ENCODE measurements at places on chromosomes 3 and 15.

- DNase-seq, result no peak
Observed at GRCh38 chr3:188746291-188746783, 425.4 kb upstream of the TPRG1 start.

DNA sequence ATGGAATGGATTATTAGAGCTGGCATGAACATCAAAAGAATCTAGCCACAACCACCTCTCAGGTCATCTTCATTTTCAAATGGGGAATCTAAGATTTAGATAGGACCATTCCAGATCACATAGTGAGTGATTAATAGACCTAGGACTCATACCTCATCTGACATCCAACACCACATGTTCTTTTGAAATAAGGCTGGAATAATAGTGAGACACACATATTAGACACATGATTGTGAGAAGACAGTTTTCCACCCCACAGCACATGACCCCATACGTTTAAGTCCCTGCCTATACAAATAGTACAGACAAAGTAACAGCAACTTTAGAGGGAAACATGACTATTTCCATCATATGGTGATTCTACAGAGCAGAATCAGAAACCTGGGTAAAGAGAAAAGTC lies 344.7 kb upstream of the TPRG1 start:
- DNase-seq, result no peak

DNA sequence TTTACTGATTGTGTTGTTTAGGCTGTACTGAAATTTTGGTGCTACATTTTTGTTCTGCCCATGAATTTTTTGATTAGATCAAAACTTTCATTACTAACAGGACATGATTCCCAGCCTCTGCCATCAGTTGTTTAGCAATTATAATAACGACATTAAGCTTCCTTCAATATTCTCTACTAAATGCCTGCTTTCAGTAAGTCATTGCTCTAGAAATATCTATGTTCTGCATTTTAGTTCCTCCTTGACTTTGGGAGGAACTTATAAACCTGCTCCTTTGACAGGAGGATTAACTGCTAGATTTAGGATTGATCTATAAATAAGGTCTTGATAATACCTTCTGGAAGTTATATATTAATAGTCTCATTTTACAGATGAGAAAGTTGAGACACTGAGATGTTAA lies 269.1 kb downstream of the RAP2B start:
- no peak for DNase-seq

GRCh38 chr3:52240059-52240885 lies 1.3 kb upstream of the TWF2 start:
- no peak for DNase-seq

DNA sequence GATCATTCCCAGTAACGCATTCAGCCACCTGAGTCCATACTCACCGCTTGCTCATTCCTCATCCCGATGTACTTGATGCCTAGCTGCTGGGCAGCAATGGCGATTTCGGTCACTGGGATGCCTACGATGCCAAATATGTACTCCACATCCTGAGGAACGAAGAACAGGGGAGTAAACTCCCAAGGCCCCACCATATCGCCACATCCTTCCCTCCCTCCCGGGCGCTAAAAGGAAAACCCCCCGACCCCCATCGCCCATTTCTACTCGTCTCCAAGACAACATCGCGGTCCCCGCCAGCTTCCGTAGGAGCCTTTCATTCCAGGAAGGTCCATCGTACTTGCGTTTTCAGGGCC lies 347 bp downstream of the HACL1 start:
- DNase-seq, result no peak

- no peak for DNase-seq
Observed at GRCh38 chr3:38260474-38260873, 5.1 kb upstream of the SLC22A13 start.

DNA sequence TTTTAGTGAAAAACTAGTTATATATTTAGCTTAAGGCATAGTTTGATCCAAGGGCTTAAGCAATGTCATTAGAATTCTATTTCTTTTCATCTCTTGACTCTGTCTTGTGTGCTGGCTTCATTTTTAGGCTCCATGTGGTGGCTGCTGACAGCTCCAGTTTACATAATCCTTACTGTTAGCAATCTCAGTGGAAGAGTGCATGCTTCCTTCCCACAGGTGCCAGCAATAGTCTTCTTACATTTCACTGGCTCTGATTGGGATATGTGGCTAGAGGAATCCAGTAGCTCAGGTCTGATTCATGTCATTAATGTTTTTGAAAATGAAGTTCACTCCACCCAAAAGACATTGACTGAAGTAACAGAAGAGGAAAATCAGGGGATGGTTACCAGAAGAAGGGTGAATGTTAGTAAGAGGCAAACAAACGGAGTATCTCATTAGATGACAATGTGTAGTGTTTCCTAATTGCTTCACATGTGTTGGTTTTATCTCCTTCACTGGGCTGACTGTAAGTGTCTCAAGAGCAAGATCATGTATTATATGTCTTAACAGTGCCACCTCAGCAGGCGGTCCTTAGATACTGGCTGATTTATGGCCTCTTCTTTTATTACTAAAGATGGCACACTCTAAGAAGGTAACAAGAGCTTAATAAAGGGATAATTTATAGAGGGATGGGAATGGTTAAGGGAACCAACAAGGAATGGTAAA lies 25.6 kb upstream of the TCF12 start:
- DNase-seq, result no peak

DNA sequence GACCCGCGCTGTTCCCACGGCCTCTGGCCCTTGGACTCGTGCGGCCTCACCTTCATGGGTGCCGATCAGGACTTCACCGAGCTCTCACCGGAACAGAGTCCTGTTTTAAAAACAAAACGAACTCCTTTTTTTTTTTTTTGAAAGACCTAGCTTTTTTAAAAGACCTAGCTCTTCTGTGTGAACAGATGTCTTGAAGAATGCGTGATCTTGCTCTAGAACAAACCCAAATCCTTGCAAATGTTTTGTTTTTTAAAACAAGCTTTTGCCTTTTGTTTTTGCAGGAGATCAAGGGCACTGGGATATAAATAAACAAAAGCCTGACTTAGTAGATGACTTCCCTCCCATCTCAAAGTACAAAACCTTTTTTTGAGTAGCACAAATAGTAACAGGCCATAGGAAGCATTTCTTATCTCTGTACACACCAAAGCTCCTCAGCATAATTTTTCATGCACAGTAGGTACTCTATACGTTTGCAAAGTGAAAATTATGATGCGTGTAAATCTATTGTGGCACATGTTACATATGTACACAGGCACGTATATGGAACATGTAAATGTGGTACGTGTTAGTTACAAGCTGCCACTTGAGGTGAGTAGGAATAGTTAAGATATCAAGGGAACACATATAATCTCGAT lies 1.1 kb upstream of the MSL2 start:
- no peak for DNase-seq

DNA sequence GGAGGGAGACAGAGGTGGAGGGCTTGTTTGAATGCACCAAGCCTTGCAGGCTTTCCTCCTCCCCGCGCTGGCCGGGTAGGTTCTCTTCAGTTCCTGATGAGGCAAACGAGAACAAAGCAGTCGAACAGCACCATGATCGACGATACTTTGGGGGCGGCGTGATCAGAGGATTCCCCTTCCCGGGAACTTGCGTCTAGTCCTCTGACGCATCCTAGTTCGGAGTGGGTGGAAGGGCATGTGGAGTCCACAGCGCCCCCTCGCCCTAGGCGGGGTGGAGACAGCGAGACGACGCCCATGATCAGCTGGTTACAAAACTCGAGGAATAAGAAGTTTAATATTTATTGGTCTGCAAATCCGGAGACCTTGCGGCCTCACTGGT lies 452 bp upstream of the SV2B start:
- DNase-seq, result no peak

DNA sequence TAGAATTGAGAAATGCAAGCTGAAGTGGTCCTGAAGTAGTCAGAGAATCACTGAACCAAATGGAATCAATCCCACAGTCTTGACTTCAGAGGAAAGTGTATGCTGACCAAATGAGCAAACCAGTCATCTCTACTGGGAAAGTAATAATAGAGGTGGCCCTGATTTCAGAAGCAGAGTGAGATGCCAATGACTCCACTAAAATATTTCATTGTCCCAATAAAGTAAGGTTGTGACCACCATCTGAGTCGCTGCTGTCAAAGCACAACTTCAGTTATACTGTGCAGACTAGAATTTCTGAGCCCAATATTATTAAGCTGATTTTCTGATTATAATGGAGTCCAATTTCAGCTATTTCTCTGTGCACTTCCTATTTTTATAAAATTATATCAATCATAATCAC lies 334.4 kb upstream of the THBS1 start:
- no peak for DNase-seq

GRCh38 chr3:3551981-3552380 lies 247.2 kb upstream of the LRRN1 start:
- no peak for DNase-seq

DNA sequence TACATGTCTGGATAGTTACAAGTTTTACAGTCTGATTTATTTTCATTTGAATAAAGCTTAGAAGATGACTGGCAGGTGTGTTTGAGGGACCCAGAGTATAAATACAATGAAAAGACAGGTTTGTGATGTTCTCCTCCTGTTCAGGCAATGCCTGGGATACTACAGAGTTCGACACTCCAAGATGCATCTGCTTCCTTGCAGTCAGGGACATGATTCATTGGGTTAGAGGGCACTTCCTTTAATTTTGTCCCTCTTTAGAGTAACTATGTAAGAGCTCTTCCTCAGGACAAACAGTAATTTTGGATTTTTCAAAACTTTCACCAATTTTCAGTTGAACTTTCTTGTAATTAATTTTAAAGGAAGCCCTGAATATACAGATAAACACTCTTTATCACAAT lies 102.0 kb downstream of the LMLN start:
- no peak for DNase-seq

DNA sequence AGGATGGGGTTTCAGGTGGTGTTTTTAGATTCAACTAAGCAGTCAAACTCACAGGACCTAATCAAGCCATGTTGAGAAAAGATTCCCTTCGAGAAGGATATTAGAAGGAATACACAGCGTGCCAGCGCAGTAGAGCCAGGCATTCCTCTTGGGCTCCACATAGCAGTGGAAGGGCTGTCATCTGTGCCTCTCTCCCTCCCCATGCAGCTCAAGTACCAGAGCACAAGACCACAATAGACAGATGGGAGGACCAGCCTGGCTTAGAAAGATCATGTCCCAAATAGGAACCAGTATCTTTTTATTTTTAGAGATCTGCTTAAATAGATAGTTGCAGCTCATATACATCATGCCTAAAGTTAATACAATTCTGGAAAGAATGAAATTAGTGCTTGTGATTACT lies 37.9 kb downstream of the LMLN start:
- no peak for DNase-seq

GRCh38 chr3:177641206-177641605 lies 443.9 kb upstream of the TBL1XR1 start:
- no peak for DNase-seq

GRCh38 chr3:160746976-160747375 lies 9.1 kb upstream of the PPM1L start:
- no peak for DNase-seq

DNA sequence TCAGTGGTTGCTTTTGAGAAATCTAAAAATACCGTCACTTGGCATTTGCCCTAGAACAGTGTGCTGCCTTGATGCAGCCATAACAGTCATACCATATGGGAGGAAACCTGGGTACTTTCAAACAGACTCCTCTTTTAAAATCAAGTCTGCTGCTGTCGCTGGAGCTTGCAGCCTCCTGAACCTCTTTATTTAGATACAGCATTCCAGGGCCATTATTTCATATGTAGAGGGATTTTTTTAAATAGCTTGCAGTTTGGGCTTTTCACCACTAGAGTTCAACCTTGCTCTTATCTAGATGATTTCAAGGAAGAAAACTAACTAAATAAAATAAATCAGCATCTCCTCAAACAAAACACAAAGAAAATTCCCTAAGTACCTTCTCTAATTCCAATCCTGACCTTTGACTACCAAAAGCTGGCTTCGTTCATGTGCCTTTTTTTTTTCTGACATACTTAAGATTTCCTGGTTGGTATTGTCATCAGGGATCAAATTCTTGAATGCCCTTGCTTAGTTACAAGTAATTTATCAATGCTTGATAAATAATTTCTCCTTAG lies 111.6 kb downstream of the KBTBD8 start:
- DNase-seq, result peak; percentile 5

DNA sequence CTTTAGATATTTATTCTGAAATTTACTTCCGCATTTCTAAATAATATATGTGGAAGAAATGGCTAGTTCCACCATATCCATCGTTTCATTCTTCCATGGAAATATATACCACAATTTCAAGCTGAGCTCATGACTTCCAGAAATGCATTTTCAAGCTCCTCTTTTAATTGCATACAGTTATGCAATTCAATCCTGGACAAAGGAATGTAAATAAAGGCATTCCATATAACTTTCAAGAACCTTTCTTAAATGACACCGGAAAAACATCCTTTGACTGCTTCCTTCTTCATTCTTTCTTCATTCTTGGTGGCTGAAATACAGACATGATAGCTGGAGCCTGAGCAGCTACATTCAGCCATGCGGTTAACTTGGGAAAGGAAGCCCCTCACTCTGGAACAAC lies 185.2 kb upstream of the GADL1 start:
- DNase-seq, result no peak

DNA sequence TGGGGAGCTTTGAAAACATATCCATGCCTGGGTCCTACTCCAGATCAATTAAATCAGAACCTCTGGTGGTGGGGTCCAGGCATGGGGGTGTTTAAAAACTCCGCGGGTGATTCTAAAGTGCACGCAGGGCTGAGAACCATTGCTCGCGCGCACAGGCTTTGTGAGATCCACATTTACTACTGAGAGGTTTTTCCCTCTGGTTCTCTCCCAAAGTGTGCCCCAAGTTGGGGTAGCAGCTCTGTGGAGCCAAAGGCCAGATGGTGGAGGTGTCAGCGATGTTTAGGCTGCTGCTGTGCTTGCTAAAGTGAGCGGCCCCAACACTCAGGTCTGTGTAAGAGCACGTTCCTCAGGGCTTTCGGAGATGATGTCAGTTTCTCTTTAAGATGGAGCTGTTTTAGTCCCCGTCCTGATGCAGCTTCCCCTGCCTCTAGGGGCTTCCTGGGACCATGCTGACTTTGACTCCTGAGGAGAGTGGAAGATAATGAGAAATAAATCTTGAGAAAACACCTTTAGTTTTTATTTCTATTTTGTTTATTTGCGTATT lies 13.4 kb upstream of the MAGEF1 start:
- DNase-seq, result no peak

GRCh38 chr3:72655131-72655551 lies 193.1 kb downstream of the SHQ1 start:
- no peak for DNase-seq

DNA sequence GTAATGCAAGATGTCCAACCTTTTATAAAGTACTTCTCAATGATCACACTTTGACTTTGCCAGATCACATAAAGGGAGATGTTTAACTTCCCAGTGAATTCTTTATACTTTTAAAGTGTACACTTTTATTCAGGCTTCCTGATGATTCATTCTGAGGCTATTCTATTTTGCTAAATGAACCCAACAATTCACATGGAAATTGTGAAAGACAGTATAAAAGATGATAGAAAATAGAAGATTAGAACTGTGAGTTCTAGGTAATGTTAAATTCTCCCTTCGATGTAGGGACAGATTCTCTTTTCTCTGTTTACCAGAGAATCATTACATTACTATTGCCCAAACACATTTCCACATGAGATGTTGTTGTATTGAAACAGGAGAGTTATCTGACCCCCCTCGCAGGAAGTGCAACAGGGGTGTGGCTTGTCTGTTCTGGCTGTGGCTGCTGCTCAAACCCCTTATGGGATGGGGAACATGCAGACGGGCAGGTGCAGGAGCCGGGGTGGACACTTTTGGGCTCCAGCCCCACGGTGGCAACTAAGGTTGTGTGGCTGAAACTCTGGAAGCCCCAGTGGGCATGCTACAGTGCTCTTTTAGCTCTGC lies 131.3 kb upstream of the LRTM1 start:
- no peak for DNase-seq

- DNase-seq, result no peak
Observed at GRCh38 chr3:12369029-12369428, 80.2 kb downstream of the PPARG start.
